ENCODE measurements at places on chromosomes 13 and 19.
A peak's percentile ranks its signal among the peaks of the same experiment; 100 is the strongest.

GRCh38 chr19:30857388-30857787, 485.2 kb downstream of the ZNF536 start:
- peak; percentile 47 for DNase-seq

DNA sequence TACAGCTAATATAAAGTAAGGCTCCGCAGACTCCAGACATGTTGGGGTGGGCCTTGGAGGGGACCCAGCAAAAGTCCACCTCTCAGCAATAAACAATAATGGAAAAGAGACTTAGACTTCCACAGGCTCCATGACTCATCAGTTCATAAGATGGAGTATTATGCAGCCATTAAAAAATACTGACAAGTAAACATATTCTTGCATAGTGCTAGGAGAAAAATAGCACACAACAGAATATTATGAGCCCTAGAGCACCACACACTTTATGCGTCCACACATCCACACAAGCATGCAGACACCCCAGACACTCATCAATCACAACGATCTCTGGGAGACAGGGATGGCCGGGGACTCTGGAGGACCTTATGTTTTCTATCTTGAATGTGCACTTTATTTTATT, 46.0 kb downstream of the PDCD5 start:
- no peak for DNase-seq

- DNase-seq = no peak
Observed at GRCh38 chr19:10736916-10737551, 19.2 kb downstream of the DNM2 start.

- no peak for DNase-seq
Observed at GRCh38 chr19:17337675-17338432, 501 bp downstream of the GTPBP3 start.

DNA sequence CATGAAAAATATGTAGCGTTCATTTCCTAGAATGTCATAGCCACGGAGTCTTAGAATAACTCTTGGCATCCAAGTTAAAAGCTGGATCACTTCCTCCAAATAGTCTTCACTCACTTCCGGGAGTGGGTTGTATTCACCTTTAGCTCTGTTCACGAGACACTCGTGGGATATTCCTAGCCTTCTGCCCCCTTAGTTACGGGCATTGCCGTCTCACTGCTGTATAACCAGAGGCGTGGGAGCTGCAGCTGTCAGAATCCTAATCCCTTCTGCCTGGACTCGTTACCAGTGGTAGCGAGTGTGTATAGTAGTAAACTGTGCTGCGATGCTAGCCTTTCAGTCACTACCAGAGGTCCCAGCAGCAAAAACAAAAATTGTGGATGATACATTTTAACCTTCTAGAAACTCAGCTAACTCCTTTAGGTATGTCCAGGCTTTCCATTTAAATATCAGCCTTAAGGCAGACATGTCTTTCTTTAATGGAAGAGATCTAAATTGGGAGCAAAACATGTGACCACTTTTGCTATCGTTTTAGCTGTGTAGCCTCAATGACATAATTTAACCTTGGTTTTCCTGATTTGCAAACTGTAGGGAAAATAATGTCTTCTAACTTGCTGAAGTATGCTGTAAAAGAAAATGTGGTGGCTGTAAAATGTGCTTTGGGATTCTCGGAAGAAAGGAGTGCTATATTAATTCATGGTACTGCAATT, 34.1 kb downstream of the ERCC5 start:
- no peak for DNase-seq

- no peak for DNase-seq
Observed at GRCh38 chr13:30241532-30241931, 65.8 kb downstream of the KATNAL1 start.

DNA sequence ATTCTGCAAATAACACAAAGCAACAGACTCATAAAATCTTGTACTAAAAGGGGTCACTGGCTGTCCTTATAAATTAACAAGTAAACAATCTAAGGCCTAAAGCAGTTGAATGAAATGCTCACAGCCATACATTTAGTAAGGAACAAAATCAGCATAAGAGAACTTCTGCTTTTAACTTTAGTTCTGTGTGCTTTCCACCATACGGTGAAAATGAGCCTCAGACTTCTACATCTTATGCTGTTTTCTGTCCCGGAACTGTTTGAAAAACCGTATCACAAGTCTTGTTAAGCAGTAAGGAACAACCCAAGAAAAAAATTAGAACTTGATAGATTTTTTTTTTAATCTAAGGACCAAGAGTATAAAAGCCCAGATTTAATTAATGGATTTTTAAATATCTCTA, 549.1 kb upstream of the MIR17HG start:
- DNase-seq = no peak

DNA sequence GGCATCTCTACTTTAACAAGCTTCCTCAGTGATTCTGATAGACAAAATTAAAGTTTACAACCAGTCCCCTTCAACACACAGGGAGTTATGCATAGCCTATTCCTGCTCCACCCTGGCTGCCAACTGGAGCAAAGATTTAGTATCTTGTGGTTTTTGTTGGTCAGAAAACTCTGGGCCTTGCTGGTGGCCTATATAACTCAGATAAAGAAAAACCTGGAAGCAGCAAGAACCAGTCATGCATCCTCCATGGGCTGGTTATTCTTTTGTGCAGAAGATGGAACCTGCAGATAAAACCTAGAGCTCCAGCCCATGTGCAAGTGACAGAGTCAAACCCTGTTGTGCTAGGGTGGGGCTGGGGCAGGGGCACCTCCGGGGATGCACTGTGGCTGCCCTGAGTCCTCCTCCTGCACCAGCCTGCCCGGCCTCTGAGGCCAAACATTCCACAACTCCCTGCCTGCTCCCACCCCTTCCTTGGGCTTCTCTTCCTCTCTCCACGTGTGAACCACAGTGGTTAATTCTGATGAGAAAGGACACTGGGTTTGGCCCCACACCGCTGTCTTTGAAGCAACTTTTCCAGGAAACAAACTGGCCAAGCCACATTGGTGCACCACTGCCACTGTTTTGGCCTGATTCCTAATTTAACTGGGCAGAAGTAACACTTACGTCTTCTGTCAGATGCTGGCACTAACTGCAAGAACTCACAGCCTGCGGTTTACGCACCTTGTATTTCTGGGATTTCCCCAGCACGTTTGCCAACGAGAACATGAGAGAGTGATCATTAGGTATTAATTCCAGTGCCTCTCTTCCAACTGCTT, 23.3 kb upstream of the GGACT start:
- DNase-seq = no peak

DNA sequence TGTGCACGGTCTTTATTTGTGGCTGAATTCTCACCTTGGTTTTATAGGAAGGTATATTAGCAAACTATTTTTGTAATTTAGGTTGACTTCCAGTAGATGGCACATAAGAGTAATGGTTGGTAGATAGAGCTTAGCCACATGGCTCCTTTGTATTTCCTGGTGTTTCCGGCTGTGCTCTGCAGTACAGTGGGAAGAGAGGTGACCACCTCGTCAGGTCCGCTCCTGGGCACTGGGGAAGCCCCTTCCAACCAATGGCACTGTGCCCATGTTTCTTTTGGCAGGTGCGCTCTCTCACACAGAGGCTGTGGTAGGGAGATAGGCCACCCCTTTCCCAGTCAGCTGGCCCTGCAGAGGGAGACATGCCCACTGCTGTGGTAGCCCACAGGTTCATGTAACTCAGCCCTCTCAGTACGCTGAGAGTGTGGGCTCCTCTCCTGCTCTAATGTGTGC, 74.3 kb upstream of the ATP12A start:
- no peak for DNase-seq

GRCh38 chr13:105643966-105644365, 891.5 kb downstream of the EFNB2 start:
- DNase-seq = no peak

- peak; percentile 71 for DNase-seq
Observed at GRCh38 chr19:11538232-11539036, at the start of gene CNN1. CNN1 (plus strand) TSS chr19:11538851; CDS start chr19:11538928, 77 bp downstream.

DNA sequence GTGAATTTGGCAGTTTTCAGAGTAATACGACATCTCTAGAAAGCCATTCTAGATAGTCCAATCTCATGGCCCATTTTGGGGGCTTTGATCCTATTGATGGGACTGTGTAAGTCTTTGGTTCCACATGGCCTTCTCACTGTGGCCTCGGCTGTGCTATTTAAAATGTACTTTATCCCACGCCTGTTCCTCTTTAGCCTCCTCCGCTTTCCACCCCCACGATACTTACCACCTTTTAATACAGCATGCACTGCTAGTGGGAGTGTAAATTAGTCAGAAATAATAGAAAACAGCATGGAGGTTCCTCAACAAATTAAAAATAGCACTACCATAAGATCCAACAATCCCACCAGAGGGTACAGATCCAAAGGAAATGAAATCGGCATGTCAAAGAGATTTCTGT, 28.3 kb upstream of the CEBPG start:
- DNase-seq = no peak

DNA sequence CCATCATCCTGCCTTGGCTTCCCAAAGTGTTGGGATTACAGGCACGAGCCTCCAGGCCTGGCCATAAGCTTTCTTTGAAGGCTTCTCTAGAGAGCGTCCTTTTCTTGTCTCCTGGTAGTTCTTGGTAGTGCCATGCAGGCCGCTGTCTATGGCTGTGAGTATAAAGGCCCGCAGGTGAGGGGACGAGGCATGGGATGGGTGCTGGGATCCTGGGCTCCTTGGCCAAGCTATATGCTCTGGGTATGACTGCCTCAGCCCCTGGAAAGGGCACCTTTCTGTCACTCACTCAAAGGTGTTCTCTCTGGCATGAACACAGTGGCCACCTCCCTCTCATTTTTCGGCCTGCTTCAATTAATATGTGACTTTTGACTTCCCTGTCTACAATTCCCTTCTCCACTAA, 6.3 kb upstream of the ABCC4 start:
- no peak for DNase-seq

DNA sequence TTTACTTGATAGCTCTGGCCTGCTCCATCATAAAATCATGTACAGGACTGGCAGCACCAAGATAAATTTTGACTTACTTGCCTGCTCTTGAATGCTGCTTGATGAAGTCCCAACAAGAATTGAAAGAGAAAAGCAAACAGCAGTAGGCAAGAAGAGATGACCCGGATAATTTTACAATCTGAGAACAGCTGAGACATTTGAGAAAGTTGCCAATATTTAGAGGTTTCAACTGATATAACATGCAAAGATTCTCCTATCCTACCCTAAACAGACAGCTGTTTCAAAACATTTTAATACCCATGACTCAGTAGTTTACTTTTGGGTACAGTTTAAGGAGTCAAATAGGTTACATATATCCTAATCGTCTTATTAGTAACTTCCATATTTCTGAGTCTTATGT, 5.9 kb downstream of the FRY start:
- DNase-seq = no peak

GRCh38 chr13:46812301-46812797, 15.4 kb upstream of the ESD start:
- no peak for DNase-seq

DNA sequence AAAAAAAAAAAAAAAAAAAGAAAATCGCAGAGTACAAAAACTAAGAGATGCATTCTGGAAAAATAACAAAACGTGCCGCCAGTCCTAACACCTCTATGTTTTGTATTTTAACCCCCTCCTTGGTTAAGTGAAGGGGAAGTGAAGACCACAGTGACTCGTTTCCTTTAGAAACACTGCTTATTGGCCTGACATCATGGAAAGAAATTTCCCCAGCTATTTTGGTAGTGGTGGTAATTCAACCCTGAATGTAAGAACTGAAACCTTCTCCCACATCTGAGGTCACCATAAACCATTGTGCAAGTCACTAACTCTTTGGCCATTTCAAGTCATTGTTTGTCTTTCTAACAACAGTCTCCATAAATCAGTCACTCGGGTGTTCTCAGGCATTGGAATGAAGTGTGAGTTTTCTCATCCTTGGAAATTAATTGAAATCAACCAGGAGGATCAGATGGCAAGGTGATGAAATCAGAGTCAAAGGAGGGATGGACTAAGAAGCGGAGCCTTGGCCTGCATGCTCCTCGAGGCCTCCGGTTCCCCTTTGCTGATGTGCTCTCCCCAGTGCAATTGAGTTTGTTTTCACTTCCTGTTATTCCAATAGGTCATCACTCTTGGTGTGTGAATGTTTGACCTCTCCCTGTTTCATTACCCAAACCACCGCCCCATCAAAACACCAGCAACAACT, 443.9 kb downstream of the FGF9 start:
- DNase-seq = no peak

DNA sequence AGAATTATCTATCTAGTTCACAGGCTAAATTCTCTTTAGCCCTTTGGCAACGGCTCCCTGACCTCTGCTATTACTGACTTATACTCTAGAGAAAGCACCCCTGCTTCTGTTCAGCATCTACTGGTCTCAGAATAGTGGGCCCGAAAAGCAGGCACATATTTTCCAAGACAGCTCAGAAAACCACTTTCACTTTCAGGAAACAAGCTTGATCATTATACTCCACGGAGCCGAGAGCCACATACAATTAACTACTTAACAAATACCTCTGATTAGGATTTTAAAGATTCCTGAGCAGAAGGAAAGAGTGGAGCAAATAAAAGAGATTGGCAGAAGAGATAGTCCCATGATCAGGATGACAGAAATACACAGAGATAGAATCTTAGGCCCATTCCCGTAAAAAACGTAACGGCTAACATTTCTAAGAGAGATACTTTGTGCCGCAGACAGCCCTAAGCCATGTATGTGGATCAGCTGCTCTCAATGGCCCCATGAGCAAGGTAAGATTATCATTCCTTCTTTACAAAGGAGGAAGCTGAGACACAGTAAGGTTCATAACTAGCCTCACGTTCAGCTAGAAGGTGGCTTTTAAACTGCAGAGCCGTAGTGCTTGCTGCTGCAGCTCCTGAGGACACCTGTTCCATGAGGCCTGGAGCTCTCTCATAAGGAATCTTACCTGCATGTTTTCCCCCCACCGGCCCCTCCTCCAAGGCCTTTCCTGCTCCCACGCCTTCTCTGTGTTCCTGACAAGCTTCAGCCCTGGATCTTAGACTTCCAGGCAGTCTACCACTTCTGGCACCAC, 227.2 kb downstream of the FOXO1 start:
- DNase-seq = no peak

- DNase-seq = no peak
Observed at GRCh38 chr13:32622827-32623226, 36.6 kb downstream of the PDS5B start.

All from sciatic nerve (tissue), 2 donors.